ENCODE measurements at places on chromosomes 4 and X.
A peak's percentile ranks its signal among the peaks of the same experiment; 100 is the strongest.

GRCh38 chr4:185005219-185005819 lies 13.0 kb upstream of the HELT start:
- DNase-seq, result peak; percentile 74

DNA sequence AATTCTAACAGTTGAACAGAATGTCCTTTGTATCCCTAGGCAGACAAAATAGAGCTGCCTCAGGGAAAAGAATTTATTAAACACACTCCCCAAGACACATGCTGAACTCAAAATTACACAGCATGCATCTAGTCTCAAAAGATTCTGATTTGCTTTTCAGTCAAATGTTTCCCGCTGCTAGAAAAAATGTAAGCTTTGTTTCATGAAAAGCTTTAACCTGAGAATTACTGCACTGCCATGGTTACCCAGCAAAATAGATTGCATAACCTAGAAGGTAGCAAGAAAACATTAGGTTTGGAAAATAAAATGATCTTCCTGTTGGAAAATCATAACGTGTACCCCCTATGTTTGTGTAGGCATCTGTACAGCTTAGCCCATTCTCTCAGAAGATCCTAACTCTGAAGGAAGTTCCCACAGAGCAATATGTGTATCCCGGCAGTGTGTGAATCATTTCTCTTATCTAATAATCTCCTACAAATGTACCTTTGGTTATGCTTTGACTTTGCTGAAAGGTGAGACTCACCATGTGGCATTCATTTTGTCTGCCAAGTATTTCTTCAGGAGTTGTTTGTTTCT lies 646.9 kb downstream of the STPG2 start:
- DNase-seq, result no peak

GRCh38 chrX:75655627-75656026 lies 129.4 kb downstream of the MAGEE2 start:
- DNase-seq, result no peak

DNA sequence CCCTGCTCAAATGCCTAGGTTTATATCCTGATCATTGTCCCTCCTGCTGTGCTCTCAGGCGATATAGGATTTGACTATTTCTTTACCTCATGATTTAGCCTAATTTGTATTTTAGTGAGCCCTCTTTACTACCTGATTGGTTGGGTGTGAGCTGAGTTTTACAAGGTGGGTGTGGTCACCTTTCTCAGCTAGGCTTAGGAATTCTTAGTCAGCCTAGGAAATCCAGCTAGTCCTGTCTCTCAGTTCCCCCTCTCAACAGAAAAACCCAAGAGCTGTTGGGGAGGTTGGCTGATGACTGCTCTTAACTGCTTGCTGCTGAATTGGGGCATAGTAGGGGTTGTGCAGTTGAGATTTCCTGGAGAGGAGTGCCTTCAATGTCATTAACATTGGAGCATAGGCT lies 100.5 kb upstream of the AADAT start:
- no peak for DNase-seq

DNA sequence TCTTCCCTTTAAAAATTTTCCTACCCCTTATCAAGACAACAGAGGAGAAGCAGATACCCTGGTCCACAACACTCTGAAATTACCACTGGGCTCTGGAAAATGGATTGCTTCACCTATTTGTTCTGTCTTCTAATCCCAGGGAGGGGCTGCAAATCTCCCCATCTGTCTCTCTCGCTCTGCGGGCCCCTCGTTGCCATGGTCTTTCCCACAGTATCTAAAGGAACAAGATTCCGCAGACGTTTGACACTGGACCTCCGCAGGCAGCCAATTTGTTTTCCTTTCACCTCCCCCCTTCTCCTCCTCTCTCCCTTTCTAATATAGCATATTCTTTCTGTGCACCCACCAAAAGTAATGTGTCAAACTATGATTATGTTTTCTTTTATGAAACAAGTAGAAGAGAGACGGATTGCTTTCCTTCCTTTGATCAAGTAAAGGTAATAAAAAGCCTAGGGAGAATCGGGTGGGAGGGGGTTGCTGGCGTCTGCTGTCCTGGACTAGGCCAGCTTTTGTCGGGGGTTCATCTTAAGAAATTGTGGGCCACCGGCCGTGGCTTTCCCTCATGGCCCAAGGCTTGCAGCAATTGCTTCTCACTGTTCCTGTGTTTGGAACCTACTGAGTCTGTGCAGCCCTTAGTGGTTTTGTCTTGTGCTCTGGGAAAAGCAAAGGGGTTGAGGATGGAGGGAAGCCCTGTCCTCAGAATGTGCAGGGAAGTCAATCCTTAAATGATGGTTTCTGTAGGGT lies 81.0 kb downstream of the MGST2 start:
- no peak for DNase-seq

Measured in stimulated activated effector memory CD8-positive, alpha-beta T cell treated with anti-CD3 and anti-CD28 coated beads, Interleukin-12 subunit alpha, Interleukin-12 subunit beta, amount 100 ng/mL, for 72 hours (primary cell).